CD4-positive, alpha-beta T cell treated with Interleukin-10 for 1 hour (primary cell): ENCODE measurements at places on chromosomes 11 and 22.

DNA sequence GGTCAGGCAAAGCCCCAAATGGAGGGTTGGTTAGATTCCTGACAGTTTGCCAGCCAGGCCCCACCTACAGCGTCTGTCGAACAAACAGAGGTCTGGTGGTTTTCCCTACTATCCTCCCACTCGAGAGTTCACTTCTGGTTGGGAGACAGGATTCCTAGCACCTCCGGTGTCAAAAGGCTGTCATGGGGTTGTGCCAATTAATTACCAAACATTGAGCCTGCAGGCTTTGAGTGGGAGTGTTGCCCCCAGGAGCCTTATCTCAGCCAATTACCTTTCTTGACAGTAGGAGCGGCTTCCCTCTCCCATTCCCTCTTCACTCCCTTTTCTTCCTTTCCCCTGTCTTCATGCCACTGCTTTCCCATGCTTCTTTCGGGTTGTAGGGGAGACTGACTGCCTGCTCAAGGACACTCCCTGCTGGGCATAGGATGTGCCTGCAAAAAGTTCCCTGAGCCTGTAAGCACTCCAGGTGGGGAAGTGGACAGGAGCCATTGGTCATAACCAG is 4.7 kb upstream of the TTC36 start:
- DNase-seq: no peak

GRCh38 chr11:32323814-32324130 is 111.6 kb downstream of the WT1 start:
- no peak for DNase-seq

DNA sequence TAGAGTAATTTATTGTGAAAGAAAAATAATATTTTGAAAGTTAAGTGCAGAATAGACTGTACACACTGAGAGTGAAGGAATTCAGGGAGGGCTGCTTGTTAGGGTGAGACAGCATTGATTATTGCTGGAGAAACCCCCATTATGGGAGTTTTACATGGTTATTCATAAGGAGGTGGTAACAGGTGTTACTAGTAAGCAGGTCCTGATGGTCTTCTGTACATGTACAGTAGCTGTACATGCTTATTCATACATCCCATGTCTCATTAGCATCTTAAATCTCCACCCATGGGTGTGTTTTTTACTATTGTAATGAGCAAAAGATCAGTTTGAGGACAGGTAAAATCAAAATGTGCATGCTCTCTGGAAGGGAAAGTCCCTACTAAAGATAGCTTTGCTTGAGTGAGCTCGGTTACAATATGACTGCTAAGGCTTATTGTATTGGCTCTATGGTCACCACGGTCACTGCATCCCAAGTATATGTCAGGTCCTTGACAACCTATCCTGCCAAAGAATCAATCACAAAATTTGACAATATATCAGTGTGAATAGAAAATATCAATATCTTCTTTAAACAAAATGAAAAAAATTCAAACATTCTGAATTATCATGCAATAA is 6.2 kb downstream of the KDM4F start:
- no peak for DNase-seq

- no peak for DNase-seq
These were observed 68.0 kb downstream of the GAB2 start for GRCh38 chr11:78349624-78350023.

DNA sequence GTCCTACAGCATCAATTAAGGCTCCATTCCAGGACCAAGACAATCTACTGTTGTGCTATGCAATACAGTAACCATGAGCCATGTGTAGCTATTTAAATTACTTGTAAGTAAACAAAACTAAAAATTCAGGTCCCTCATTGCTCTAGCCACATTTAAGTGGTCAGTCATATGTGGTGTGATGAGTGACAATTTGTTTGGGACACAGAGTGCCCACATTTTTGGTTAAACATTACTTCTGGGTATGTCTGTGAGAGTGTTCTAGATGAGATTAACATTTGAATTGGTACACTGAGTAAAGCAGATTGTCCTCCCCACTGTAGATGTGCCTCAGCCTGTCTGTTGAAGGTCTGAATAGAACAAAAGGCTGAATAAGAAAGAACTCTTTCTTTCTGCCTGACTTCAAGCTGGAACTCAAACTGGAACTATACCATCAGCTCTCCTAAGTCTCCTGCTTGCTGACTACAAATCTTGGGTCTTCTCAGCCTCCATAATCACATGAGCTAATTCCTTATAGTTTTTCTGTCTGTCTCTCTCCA is 15.8 kb downstream of the KBTBD3 start:
- no peak for DNase-seq
